Stimulated activated CD8-positive, alpha-beta memory T cell treated with anti-CD3 and anti-CD28 coated beads, Interleukin-4, amount 100 ng/mL, for 1 hour (primary cell): ENCODE measurements at places on chromosomes 13 and 19.

DNA sequence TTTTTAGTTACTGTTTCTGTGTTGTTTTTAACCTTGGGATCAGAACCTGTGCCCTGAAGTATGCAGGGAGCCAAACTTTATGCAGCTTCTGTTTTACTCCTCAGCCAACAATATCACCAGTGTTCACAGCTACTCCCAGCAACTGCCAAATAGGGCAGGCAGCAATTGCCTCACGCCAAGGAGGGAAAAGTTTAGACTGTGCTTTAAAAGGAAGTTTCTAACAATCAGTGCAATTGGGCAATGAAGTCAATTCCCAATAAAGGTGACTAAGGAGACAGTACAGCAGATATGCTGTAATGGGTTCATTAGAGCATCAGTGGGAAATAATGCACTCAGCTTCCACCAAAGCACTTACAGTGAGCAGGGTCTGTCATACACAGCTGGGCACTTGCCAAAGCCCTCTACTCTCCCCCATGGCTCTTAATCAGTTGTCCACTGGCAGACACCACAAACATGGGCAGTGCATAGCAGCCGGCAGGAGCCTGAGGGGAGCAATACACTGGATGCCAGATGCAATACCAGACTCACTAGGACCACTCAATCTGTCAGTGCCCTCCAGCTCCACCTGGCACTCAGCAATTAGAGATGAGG lies 19.3 kb downstream of the ENOX1 start:
- DNase-seq = no peak

DNA sequence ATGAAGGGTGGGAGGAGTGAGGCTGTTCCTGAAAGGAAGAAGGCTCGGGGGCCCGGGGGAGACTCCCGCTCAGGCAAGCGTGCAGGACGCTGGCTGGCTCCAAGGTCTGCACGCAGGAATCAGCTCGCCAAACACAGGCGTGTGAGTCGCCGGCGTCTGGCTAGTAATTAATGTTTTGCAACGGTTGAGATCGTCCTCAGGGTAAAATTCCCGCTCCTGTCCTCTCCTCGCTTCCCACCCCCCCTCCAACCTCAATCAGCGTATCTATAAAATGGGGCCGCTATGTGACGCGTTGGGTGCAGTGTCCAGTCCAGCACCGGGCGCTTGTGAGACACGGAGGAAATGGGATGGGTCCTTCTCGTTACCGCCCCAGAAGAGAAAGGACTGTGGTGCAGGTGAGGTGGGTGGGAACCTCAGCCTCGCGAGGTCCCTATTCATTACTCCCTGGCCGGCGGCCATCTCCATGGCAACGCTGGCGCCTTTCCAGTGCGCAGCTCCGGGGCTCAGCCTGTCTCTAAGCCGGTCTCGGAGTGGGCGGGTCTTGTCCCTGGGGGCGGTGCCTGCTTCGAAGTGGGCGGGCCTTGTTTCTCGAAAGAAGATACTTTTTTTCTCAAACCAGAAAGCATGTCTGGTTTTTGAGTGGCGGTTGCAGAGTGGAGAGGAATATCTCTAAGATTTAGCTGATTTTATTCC lies 6.5 kb upstream of the ZNF579 start:
- peak; percentile 84 for DNase-seq

DNA sequence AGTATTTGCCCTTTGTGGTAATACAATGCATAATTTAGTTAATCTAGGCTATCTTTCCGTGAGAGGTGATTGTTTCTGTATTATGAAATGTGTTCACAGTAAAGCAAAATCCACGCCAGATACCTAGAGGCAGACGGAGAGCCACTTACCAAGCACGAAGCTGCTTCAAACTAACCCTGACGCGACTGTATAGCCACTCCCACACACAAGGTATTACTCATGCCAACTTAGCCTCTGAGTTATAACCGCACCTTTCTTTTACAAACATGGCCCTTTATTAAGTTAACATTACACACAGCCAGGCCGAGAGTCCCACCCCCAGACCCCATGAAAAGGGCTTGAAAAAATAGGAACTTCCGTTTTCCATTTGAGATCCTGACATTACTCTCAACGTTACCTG lies 185.7 kb downstream of the ABCC4 start:
- no peak for DNase-seq

- DNase-seq = no peak
Measured at GRCh38 chr13:27171244-27171826, at the start of gene USP12. TSS of gene USP12 (minus strand) at chr13:27171811. CDS start at chr13:27171639, 172 bp downstream.

DNA sequence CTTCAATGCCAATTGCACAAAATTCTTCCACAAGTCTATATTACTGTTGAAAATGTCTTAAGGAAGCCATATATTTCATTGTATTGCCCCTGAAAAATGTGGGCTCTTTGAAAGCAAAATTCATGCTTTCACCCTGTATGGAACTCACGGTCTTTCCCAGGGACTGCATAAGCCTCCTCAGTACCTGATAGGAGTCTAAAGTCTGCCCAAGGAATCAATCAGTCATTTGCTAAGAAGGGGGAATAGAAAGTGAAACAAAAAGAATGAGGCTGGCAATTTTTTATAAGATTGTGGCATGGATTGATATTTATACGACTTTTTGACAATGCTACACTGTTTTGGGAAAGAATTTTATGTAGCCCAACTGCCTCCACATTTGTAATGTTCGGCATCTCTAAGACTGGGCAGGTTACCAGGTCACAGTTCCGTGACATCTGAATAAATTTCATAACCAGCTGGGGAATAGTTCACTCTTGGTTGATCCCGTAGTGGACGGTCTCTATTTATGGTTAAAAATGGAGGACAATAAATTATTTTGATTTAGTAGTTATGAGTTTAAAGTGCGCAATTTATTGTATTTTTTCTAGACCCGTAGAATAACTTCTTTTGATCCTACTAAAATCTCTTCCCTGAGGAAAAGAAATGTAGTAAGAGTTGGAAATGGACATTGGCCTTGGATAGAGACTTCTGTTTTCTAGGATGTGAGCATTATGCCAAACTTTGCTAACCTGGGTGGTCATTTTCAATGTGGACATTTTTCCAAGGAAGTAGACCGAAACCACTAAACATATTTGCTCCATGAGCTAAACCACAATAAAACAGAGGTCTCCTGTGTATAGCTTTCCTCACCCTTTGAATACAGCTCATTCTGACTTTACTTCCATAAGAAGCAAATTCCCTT lies 1585.4 kb downstream of the EFNB2 start:
- DNase-seq = no peak

- no peak for DNase-seq
Measured at GRCh38 chr13:63208826-63209225, 1793.2 kb upstream of the PCDH20 start.

GRCh38 chr13:100560498-100561157 lies 28.0 kb downstream of the GGACT start:
- DNase-seq = no peak

DNA sequence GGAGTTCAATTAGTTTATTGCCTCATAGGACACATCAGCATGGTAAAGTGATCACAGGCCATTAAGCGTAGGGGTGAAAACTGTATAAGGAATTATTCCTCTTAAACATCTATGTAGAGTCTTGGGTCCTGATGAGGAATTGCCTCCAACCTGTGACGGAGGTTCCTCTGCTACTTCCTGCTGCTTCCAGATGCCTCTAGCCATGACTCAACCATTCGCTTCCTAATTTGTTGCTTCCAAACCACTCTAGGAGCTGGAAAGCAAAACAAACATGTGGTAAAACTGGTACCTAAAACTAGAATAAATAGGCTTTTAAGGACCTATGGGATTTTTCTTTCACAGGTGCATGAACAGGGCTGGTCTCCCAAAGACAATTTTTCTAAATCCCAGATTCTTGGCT lies 253.8 kb downstream of the KLF12 start:
- DNase-seq = no peak

DNA sequence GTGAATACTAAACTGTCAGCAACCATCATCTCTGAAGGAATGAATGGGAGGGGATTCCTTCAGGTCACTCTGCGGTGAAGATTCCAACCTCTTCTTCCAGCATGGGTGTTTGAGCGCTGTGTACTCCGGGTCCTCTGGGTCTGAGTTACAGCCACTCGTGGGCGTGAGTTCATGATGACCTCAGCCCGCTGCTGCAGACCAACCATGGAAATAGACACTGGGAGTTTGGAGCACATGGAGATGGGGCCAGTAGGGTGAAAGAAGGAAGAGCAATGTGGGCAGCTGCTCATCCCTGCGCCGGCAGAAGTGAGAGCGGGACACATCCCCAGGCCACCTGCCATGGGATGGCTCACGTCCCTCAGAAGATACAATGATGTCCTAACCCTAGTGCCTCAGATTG lies 16.8 kb upstream of the RAB20 start:
- DNase-seq = no peak

GRCh38 chr13:74795526-74795925 lies 661.3 kb upstream of the KLF12 start:
- no peak for DNase-seq
